ENCODE measurements at places on chromosomes 16 and 17.

DNA sequence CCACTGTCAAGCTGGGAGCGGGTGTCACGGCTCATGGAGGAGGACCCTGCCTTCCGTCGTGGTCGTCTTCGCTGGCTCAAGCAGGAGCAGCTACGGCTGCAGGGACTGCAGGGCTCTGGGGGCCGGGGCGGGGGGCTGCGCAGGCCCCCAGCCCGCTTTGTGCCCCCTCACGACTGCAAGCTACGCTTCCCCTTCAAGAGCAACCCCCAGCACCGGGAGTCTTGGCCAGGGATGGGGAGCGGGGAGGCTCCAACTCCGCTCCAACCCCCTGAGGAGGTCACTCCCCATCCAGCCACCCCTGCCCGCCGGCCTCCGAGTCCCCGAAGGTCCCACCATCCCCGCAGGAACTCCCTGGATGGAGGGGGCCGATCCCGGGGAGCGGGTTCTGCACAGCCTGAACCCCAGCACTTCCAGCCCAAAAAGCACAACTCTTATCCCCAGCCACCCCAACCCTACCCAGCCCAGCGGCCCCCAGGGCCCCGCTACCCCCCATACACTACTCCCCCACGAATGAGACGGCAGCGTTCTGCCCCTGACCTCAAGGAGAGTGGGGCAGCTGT lies 11.6 kb downstream of the SLC52A1 start:
- DNase-seq: no peak

- no peak for DNase-seq
Measured at GRCh38 chr17:67544364-67544955, 167.4 kb downstream of the PITPNC1 start.

- DNase-seq: no peak
Measured at GRCh38 chr16:58462997-58463941, 36.7 kb upstream of the NDRG4 start.

- no peak for DNase-seq
Measured at GRCh38 chr17:17811381-17812210, 25.2 kb downstream of the SREBF1 start.

DNA sequence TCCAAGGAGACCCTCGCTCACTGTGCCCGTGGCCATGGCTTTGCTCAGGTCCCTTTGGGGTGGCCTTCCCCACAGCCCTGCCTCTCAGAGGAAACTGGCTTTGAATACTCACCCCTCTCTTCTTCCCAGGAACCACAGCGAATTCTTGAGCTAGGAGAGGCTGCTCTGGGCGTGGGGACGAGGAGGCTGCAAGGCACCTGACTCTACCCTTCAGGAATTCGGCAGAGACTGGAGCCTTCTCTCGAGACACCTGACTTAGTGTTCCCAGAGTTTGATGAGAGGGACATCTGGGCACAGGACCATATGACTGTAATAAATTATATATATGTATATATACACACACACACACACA lies 6.2 kb downstream of the LLGL2 start:
- DNase-seq: no peak

- DNase-seq: no peak
Measured at GRCh38 chr16:29911676-29912010, 11.4 kb downstream of the ASPHD1 start.

GRCh38 chr17:29061036-29061435 lies 18.1 kb downstream of the PIPOX start:
- no peak for DNase-seq

GRCh38 chr17:56690441-56691291 lies 97.2 kb downstream of the NOG start:
- no peak for DNase-seq

DNA sequence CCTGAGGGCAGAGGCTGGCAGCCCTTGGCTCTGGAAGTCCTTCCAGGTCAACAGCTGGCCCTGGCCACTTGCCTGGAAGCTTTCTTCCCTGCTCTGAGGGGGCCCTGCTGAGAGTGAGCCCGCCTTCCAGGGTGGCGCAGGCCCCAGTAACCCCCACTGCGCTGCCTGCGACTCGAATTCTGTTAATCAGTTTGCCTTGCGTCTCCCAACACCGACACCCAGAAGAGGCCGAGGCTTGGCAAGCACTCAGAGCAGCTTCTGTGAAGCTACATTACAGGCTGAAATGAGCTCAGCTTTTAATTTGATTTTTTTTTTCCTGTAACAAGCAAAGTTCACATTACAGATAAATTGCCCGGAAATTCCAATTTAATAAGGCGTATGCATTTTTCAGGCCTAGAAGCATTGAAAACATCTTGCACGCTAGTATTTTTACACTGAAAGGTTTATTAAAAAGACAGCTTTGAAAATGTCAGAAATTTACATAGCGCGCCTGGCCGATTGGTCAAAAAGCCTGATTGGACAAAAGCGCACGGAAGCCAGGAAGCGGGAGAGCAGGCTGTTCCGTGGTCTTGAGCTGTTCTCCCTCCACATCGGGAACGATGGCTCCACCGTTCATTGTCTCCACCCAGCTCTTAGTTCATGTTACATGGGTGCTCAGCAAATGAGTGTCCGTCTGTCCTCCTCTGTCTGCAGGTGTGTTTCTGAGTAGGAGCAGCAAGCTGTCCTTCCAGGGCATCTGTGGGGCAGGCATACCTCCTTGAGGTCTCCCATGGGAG lies 65.5 kb upstream of the HSBP1 start:
- no peak for DNase-seq

DNA sequence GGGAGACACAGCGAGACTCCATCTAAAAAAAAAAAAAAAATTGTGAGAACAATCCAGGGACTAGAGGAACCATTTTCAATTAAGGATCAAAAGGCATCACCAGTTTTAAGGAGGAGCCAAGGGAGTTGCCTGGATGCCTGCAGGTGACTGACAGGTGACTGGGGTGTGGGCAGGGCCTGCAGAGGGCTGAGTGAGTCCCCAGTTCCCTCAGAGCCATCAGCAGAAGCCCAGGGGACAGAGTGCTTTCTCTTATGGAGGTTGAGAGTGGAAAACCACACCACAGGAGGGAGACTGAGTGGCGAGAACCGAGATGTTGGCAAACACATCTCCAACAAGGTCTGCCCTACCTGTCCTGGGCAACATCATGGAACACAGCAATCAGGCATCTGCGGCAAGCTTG lies 27.1 kb upstream of the CREBBP start:
- no peak for DNase-seq

Data from activated CD4-positive, alpha-beta T cell treated with anti-CD3 and anti-CD28 coated beads, Interleukin-2, amount 50 U/mL, for 1 hour (primary cell).